Stimulated activated CD8-positive, alpha-beta memory T cell treated with anti-CD3 and anti-CD28 coated beads, Interleukin-4, amount 100 ng/mL, for 4 hours (primary cell): ENCODE measurements at places on chromosomes 2 and 18.

- DNase-seq: no peak
Observed at GRCh38 chr2:68303033-68303901, 16.5 kb downstream of the CNRIP1 start.

DNA sequence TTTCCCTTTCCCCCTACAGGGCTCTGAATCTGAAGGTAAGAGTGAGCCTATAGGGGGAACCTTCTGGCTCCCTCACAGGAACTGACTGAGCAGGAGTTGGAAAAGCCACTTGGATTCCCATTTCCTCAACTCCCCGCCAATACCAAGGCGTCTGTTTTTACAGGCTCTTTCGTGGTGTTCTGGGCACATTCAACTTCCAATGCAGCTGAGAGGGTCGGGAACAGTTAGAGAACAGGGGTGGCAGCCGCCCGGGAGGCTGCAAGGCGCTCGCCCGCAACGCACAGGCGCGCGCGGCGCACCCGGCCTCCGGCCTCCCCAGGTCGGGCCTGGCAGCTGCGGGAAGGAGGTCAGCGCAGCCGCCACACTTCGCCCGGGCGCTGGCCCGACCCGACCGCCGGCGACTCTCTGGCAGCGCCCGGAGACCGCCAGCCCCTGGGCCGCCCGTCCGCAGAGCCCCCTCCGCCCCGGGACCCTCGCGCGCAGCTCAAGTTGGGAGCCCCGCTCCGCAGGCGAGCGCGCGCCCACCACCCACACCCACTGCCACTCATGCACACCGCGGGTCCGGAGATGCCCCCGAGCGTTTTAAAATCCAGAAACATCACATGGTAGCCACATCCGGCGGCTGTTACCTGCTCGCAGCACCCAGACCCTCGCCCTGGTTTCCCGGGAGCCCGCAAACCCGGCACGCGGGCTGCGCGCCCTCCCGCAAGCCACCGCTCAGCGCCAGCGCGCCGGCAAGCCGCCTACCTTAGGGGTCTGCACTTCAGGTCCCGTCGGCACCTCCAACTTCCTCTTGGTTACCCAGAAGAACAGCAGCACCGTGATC is 816 bp downstream of the GALNT14 start:
- DNase-seq: no peak

GRCh38 chr2:20226152-20226545 is 1.2 kb upstream of the SDC1 start:
- no peak for DNase-seq

DNA sequence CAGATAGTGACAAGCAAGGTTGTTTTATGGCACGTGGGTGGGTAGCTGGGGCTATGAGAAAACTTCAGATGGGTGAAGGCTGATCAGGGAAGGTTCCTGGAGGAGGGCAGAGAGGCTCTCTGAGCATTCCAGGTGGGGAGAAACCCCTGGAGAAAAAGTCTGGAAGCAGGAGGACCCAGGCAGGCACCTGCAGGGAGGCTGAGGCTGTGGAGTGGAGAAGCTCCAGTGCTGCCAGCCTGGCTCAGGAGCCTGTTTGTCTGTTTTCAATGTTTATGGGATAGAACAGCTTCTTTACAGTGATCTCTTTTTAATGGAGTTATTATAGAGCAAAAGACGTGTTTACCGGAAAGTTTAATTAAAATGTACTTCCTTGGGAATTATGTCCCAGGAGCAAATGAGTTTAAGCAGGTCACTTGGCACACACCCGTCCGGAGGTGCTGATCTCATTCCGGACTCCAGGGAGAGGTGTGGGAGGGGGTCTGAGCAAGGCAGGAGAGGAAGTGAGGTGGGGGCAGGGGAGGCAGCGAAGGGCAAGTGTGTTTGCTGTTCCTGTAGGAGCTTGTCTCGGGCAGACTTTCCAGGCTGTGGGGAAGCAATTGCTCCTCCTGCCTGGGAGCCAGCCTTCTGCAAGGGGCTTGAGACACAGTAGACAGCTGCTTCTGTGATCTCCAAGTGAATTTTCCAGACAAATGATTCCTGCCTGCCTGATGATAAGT is 239.5 kb downstream of the MYCN start:
- DNase-seq: no peak

GRCh38 chr18:53798516-53798915 is 426.0 kb downstream of the MBD2 start:
- DNase-seq: no peak

DNA sequence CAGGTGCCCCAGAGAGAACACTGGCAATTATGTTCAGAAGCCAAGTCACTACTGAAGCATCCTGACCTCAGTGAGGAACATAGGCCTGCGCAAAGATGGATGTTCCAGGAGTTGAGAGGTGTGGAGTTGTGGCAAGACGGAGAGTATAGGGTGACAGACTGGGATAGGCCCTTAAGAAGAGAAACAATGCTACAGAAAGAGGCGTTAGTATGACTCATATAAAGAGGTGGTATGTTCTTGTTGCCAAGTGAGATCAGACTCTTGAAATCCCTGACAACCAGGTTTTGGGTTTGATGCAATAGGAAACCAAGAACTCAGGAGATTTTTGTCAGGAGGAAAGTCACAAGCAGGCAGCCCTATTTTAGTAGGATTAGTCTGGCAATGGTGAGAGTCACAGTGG is 185.6 kb downstream of the RIT2 start:
- no peak for DNase-seq

DNA sequence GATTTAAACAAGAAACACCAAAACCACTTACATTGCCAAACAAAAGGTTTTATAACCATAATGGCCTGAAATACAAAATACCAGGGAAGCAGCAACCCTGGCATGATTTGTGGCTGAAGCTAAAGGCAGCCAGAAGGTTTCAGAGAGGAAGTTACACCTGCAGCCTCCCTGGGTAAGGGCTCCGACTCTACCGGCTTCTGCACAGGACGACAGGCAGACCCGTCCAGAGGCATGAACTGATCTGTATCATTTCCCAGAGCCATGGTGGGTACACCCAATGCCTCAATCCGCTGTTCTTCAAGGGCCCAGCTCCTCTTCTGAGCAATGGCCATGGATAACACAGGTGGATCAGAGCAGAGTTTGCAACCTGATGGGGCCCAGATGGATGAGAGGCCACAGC is 71.6 kb downstream of the PXDN start:
- no peak for DNase-seq

DNA sequence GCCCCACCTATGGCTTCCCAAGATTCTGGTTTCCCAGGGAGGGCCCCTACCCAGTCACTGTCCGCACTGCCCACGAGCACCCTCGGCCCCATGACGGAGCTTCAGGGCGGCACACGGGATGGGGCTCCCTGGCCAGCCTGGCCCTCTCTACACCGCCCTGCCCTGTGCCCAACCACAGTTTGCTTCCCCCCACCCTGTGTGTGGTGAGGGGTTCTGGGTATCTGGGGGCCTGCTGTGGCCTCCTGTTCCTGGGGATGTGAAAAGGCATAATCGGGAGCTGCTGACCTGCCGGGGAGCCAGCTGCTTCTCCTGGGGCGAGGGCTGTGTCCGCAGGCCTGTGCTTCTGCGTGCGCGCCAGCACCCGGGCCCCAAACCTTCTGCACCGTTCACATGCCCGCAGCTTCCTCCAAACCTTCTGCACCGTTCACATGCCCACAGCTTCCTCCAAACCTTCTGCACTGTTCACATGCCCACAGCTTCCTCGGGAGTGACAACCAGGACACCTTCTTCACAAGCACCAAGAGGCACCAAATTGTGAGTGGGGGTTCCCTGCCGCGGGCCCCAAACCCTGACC is 12.4 kb downstream of the ANO7 start:
- DNase-seq: no peak

DNA sequence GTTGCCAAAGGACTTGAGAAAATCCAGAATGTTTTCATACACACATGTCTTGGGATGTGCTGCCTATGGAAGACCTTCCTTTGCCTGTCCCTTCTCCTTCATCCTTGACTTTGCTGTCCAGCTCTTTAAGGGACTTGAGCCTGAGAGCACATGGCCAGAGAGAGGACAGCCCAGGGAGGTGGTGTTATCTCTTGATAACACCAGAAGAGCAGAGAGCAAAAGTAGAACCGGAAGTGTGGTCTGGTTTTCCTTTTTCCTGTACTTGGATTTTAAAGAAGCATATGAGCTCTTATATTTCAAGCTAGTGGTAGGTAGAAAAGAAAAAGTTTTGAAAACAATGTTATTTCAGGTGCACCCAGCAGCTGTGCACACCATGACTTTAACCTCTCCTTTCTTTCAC is 94.1 kb upstream of the ZNF532 start:
- no peak for DNase-seq

- no peak for DNase-seq
Observed at GRCh38 chr18:49704334-49704733, 109.0 kb downstream of the ACAA2 start.

- no peak for DNase-seq
Observed at GRCh38 chr2:23199115-23199918, 185.7 kb upstream of the KLHL29 start.

- DNase-seq: no peak
Observed at GRCh38 chr2:109270505-109271312, 141.7 kb downstream of the SH3RF3 start.

DNA sequence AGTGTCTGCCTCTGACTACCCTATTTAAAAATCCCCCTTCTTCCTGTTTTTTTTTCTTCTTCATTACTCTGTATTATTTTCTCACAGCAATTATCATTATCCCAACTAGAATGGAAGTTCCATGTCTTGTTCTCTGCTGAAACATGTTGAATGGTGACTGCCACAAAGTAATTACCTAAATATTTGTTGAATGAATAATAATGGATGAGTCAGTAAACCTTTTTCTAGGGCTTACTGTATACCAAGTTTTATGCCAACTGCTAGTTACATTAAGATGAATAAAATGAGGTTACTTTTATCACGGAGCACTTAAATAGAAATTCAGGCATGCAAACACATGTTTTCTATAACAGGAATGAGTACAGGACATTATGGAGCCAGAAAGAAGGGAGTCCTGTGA is 490.6 kb downstream of the THSD7B start:
- no peak for DNase-seq

- DNase-seq: no peak
Observed at GRCh38 chr2:70143314-70144150, 47.3 kb downstream of the C2orf42 start.

DNA sequence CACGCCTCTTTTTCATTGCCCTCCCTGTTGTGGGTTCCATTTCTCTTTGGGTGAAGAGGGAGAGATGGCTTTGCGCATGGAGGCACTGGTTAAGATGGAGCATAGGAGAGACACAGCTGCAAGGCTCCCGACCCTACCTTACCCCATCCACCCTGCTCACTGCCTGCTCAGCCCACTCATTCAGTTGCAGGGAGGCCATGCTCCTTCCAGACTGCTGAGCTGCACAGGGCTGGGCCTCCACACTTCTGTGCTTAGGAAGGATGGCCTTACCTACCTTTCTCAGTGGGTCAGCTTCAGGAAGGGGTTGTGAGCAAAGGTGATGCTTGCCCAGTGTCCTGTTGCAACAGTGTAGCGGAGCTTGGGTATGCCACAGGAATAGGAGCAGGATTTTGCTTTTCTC is 127.8 kb downstream of the CTIF start:
- DNase-seq: no peak

GRCh38 chr2:143668234-143668633 is 539.0 kb downstream of the ARHGAP15 start:
- DNase-seq: no peak

DNA sequence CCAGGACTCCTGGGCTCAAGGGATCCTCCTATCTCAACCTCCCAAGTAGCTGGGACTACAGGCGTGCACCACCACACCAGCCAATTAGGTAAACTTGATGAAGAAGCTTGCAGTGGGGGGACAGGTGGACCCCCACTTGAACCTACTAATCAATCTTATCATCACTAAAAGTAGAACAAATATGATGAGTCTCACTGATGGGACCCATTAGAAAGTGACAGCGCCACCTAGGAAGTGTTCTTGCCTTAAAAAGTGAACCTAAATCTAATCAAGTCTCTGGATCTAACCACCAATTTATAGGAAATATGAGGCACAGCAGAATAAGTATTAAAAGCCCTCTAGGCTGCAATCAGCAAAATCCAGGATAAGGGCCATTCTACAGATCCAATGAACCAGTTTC is 79.2 kb downstream of the BIN1 start:
- no peak for DNase-seq

DNA sequence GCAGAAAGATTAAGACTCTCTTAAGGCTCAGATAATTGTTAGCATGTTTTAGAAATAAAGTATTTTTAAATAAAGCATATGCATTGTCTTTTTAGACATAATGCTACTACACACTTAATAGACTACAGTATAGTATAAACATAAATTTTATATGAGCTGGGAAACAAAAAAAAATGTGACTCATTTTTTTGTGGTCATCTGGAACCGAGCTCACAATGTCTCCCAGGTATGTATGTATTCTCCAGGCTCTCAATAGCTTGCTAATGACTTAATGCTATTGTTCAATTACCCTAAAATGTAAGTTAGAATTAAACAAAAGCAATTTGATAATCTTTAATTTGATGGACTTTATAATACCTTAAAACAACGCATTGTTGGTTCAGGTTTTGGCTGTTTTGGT is 167.2 kb downstream of the NUP35 start:
- no peak for DNase-seq

- DNase-seq: no peak
Observed at GRCh38 chr2:180647621-180648020, 332.8 kb upstream of the UBE2E3 start.

DNA sequence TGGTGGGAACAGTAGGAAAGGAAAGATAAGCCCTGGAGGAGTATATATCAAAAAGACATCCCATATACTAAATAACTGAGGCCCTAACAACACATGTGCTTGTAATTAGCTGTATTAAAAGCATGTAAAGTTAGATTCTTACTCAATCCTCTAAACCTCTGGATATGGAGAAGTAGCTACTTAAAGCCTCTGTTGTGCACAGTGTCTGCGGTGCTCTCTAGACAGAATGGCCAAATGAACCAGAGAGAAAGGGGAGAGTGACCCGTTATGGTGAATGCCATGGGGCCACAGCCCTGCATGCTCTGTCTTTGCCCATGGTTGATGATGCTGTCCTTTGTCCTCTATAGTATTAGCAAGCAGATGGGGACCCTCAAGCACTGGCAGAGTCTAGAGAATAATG is 104.4 kb upstream of the SLC8A1 start:
- no peak for DNase-seq

DNA sequence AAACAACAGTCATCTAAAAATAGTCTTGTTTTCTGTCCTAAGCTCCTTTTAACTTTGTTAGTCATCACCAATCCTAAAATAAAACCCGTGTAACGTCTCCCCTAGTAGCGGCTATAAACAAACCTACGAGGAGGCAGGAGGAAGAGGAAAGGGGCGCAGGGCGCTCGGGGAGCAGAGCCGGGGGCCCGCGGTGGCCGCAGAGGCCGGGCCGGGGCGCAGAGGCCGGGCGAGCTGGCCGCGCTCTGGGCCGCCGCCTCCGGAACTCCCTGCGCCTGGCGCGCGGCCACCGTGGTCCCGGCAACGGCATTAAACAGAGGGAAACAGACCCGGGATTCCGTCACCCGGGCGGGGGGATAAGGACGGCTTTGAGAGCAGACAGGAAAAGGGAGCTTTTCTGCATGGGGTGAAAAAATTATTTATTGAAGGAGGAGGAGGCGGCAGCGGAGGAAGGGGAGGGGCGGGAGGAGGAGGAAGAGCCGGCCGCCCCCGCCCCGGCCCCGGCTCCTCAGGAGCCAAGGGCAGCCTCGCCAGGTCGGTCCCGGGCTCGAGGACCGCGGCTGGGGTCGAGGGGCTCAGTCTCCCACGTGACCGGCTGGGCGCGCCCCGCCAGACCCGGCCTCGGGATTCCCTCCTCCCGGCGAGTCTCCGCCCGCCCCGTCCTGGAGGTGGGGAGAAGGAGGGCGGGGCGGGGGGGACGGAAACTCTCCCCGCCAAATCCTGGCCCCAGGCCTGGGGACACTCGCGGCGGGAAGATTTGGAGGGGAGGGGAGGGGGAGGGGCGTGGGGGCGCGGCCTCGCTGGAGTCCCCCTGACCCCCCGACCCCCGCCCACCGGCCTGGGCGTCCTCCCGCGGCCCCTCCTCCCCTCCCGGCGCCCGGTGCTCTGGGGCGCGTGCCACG is 1.8 kb upstream of the NFATC1 start:
- no peak for DNase-seq

- no peak for DNase-seq
Observed at GRCh38 chr2:65901756-65902155, 469.4 kb upstream of the SPRED2 start.
